Stimulated activated CD8-positive, alpha-beta memory T cell treated with anti-CD3 and anti-CD28 coated beads, Interleukin-7, amount 100 ng/mL, for 48 hours (primary cell): ENCODE measurements at places on chromosomes 4 and X.

GRCh38 chrX:124216396-124217115 lies 115.9 kb upstream of the TEX13D start:
- no peak for DNase-seq

DNA sequence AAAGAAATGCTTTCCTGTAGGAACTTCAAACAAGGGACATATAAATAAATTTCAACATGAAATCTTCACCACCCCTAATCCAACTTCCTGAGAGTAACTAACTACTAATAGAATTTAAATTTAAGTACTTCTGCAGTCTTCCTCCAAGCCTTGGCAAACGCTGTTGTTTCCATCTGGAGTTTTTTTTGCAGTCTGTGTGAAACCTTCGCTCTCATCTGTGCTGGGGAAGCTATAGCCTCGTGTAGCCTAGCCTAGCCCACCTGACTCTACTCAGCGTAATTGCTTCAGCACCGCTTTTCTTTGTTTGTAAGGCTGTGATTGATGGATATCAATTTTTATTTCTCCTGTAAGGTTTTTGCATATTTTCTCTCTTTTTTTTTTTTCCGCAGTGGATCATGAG lies 30.9 kb downstream of the STOX2 start:
- no peak for DNase-seq

- DNase-seq = no peak
Measured at GRCh38 chr4:152417673-152418072, 118.2 kb downstream of the FBXW7 start.

- DNase-seq = no peak
Measured at GRCh38 chr4:40316782-40317635, 18.1 kb upstream of the CHRNA9 start.
